Stimulated activated CD4-positive, alpha-beta T cell treated with anti-CD3 and anti-CD28 coated beads, Interleukin-2, amount 100 ng/mL, for 4 hours (primary cell): ENCODE measurements at places on chromosomes 2 and 18.

- DNase-seq: no peak
Measured at GRCh38 chr2:222797261-222797660, 63.6 kb upstream of the ACSL3 start.

DNA sequence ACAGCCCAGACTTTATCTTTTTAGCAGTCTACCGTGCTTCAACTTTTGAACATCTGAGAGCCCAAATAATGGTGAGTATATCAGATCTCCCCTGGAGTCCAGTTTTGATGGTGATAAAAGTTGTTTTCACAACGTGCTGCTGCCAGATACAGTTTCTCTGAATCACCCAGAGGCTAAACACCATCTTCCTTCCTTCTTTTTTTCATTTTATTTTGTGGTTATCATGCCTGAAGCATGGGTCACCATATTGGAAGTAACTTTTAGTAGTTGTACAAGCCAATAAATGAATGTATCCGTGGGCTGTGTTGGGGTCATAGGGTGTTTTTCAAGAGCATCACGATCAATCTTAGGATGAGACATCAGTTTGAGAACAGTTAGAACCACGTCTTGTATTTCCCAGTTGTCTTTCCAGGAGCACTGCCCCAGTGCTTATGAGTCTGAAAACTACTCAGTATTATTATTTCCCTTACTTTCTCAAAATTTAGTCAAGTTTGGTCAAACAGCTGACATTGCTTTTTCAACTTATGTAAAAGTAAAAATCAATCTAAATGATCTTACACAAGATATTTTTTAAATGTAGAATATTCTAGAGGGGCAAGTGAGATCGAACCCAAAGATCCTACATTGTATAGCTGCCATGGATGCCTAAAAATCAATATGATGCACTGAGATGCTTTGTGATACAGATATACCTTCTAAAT lies 311.4 kb downstream of the CTNNA2 start:
- no peak for DNase-seq

DNA sequence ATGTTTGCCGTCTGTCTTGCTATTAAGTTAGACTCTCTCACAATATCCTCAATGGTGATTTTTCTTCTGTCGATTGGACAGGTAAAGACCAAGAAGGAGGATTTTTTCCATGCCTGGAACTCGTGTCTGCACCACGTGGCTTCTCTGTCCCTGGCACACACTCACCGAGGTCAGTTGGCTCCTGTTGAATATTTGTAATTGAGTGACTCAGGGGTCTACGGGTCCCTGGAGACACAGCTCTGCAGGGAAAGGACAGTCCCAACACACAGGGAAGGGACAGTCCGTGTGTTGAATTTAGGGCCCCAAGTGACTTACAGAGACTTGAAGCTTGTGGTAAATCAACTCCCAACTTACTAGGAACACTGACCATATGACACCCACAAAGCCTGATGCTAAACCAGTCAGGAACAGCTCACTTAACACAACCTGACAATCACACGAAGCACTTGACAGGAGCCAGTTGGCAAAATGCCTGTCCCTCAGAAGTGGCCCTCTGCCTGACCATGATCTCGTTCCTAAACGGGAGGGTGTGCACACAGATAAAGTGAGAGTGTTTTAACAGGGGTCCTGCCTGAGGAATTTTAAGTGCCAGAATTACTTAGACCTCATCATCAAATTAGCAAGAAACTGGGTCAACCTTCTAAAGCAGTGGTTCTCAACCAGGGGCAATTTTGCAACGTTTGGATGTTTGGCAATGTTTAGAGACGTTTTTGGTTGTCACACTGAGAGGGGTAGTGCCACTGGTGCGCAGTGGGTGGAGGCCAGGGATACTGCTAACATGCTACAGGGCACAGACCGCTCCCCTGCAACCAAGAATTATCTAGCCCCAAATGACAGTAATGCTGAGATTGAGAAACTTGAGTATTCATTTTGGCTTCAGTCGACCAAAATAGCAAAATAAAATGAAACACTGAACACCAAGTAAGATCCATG lies 88.9 kb upstream of the BCL2L11 start:
- no peak for DNase-seq

- DNase-seq: no peak
Measured at GRCh38 chr18:3554811-3555427, 104.9 kb downstream of the TGIF1 start.

DNA sequence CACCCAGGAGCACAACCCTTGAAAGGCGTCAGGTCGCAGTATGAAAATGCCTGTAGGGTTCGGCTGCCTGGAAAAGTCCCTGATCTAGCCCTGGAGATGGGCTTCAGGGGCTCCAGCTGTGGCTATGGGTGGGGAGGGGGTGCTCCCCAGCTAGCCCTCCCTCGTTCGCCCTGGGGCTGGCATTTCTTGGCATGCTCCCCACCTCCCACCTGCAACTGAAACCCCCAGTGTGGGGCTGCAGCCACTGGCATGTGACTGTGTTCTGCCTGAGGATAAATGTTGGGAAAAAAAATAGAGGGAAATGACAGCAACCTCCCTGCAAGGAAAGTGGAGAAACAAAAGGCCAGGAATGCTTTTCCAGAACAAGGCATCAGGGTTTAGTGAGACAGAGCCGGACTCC lies 109.2 kb downstream of the COPS8 start:
- DNase-seq: no peak

- no peak for DNase-seq
Measured at GRCh38 chr2:95314964-95315611, 17.9 kb downstream of the KCNIP3 start.

DNA sequence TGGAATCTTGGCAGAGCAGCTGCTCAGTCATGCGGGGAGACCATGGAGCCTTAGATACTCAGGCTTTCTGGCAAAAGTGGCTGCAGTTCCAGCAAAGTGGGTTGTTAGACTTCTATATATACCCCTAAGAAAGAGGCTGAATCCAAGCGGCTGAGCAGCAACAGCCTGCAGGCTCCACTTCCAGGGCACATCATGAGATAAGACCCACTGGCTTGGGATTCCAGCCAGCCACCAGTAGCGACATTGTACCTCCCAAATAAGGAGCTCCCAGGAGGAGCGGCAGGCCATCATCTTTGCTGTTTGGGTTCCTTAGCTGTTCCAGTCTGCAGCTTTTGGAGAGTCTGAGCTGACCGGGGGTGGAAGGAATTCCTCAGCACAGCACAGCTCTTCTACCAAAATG lies 150.3 kb upstream of the ST6GAL2 start:
- DNase-seq: no peak

DNA sequence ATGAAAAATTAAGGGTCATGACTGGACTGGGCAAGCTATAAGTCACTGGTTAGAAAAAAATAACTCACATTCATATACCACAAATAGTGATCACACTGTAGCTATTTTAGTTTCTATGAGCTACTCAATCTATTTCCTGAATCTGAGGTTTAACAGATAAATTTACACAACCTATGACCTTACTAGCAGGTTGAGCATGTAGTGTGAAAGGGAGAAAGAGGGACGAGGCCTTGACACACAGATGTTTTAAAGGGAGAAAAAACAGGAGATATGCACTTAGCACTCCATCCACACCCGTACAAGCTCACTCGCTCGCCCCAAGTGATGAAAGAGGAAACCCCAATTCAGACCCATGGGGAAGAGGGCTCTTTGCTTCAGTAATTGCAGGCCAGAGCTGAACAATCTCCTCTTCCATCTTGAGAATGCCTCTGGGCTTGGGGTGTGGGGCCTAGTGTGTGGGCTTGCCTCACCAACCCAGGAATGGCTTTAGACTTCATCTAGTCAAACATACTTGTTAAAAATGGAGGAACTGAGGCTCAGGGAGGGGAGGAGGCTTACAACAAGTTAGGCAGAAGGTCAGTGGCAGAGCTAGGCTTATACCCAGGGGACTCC lies 10.7 kb downstream of the CYRIA start:
- no peak for DNase-seq

- no peak for DNase-seq
Measured at GRCh38 chr2:224925810-224926100, 116.5 kb downstream of the DOCK10 start.

DNA sequence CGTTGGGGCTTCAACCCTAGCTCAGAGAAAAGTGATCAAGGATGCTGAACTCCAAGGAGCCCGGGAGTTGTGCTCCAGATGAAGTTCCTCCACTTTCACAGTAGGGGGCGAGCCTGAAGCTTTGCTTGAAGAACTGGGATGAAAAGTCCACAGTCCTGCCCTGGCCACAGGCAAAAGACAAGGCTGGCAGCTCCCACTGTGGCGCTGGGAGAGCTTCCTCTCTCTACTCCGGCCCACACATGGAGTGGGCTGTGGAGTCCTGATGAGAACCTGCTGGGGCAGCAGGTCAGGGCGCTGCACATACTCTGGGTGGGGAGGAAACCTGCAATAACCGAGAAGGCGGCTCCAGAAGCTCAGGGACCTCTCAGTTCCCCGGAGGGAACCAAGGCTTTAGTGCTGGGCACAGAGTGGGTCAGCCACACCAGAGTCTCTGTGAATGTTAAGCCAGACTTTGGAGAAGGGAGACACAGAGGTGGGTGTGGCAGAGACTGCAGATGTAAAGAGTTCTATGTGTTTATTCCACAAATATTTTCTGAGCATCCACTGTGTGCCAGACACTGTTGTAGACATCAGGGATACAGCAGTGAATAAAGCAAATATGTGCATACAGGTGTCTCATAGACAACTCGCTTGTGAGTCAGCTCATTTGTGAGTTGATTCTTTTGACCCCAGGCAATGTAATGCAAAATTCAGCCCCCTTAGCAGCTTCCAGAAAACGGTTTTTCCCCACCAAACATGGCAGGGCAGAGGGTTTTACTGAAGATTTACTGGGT lies 48.0 kb upstream of the MRPL33 start:
- no peak for DNase-seq

GRCh38 chr2:234491281-234491680 lies 5.6 kb downstream of the ARL4C start:
- DNase-seq: no peak

- DNase-seq: no peak
Measured at GRCh38 chr2:142872882-142873724, 4.4 kb upstream of the KYNU start.

GRCh38 chr2:19078709-19079108 lies 279.7 kb downstream of the OSR1 start:
- DNase-seq: no peak

DNA sequence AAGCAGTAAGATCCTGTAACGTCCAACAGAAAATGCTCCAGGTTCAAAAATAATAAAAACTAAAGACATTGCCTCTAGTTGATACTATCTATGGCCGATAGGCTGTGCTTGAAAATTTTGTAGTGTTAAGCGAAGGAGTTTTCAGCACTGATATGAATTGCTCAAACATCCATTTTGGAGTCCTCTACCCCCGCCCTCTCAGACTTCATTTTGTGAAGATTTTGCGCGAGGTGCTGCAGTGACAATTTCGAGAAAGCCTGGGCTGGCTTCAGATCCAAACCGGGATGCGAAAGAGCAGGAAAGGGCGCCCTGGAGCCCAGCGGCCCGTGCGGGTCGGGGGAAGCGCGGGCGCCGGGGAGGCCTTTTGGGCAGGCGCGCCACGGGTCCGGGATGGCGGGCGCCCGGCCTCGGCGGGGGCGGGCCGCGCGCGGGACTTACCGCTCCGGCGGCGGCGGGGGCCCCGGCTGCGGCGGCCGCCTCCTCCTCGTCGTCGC lies 1.8 kb downstream of the SP3 start:
- peak; percentile 32 for DNase-seq

DNA sequence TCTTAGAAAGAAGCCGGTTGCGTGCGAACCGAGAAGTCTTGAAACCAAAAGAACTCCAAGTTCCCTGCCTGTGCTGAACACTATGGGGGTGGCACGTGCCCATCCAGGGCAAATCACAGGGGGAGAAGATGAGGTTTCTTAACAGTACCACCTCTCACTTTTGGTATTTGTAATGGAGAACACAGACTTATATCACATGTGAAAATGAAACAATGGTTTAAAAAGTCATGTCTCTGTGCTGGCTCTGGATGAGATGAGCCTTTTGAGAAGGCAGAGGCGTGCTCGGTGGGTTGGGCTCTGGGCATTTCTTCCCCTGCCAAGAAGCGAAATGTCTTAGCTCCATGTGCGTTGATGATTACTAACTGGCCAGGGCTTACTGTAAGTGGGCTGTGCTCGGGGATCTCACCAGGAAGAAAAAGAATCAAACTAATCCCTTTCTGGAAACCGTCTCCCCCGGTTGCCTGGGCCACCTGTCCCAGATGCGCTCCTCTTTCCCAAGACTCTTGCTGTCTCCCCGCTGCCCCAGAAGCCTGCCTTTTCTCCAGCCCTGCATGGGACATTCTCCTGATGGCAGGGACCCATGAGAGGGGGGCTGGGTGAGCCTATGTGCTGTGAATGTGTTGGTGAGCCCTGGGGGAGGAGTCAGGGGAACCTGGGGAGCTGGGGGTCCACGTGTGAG lies 252.9 kb downstream of the PRKCE start:
- no peak for DNase-seq

DNA sequence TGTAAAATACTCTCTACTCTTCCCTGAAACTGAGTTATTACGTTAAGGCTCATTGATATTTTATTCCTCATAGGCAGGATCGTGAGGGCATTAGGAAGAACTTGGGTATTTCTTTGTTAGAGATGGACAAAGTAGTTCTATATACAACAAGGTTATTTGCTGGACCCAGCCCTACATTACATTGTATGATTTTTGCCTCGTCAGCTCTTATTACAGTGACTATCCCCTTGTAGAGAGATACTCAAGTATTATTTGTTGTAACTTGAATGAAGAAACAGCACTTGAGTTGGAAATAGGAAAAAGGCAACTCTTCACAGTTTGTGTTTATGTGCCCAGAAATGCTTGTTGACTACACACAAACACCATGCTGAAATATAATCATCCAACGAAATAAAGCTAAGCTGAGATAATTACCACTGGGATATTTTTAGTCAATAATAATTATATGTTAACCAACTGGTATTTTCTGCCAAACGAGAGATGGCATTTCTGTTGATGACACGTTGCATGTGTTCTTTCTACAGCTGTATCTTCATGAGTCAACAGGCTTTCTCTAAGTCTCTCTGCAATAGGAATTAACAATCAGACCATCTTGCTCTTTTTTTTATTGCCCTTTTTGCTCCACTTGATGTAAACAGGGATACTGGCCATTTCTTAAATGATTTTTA lies 947.6 kb downstream of the DPP10 start:
- DNase-seq: no peak

GRCh38 chr2:223554923-223555322 lies 47.2 kb downstream of the SCG2 start:
- DNase-seq: no peak

DNA sequence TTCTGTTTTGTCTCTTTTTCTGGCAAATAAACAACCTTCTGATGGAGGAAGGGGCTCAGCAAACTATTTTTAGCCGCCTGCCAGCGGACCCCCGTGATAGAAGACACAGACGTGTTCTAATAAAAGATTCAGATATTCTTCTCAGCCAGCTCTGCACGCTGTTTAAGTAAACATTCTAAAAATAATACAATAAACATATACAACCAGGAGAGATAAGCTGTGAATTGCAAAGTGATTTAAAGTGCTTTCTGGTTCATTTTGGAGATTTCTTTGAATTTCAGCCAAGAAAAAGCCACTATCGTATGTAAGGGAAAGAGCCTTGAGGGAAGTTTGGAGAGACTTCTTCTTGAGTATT lies 201.3 kb downstream of the EPHA4 start:
- DNase-seq: no peak

DNA sequence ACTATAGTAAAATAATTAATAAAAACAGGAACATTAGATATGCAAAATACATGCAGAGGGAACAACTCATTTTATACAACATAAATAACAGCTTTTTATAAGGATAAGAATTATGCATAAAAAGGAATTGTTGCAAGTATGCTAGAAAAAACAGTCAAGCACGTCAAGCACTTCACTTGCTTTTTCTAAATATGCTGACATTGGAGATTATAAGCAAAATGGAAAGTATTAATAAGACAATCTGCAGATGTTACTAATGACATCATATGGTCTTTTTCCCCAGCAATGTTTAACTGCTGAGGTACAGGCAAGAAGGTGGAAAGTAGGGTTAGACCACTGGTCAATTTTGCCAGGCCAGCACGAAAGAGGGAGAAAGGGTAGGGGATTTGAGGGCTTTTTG lies 111.7 kb downstream of the HIBCH start:
- DNase-seq: no peak
